ENCODE measurements at places on chromosomes 2 and 18.

DNA sequence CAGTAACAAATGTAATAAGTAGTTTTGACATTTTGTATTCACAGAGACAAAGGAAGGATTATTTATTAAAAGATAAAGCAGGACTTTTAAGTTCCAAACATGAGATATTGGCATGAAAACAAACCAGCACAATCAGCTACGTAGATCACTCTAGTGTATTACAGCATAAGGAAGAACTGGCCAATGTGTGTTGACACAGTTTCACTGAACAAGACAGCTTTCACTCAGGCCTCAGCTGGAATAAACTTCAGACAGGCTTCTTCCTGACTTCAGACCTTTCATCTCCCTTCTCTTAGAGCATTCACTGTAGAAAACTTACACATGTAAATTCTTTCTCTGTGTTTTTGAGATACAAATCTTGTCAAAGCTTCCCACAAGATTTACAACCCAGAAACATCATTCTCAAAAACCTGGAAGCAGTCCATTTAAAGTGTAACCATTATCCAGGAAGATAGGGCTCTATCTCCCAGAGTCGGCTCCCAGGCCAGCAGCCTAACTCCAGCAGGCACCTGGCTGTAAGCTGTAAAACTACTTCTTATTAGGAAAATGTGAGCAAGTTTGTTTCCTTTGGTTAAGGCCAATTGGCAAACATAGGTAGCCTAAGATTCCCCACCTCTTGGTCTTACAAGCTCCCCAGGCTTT, 768.3 kb upstream of the CDH7 start:
- DNase-seq, result no peak

- DNase-seq, result peak; percentile 6
These were observed 68.9 kb upstream of the FZD7 start for GRCh38 chr2:201964631-201965206.

DNA sequence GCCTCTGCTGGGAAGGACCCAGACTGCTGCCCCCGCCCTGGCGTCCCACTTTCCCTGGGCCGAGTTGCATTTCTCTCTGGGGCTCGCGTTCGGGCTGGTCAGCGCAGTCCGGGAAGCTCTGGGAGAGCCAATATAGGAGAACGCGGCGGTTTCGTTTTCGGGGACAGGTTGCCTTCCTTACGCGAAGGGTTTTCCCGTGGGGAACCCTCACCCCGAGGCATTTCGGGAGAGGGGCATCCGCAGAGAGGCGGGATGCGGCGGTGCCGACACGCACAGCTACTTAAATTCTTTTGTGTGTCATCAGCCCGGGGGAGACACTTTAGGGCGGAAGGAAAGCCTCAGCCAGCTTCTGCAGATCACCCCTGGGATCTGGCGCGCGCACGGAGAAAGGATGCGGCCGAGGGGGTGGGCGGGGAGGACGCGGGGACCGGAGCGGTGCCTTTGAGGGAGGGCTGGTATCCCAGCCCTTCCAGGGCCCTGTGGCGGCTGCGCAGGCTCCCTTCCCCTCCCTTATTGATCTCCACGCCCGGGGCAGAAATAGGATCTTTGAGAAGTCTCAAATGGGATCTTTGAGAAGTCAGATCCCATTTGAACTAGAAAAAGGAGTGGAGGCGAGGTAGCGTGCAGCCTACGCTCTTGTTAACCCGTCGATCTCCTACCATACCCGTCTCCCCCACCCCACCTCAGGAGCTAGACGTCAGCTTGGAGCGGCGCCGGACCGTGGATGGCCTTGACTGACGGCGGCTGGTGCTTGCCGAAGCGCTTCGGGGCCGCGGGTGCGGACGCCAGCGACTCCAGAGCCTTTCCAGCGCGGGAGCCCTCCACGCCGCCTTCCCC, 1.2 kb downstream of the GATA6 start:
- no peak for DNase-seq

- no peak for DNase-seq
These were observed 205.2 kb upstream of the CXCR4 start for GRCh38 chr2:136323195-136323594.

GRCh38 chr2:17959833-17960232, 81.4 kb downstream of the KCNS3 start:
- DNase-seq, result no peak

DNA sequence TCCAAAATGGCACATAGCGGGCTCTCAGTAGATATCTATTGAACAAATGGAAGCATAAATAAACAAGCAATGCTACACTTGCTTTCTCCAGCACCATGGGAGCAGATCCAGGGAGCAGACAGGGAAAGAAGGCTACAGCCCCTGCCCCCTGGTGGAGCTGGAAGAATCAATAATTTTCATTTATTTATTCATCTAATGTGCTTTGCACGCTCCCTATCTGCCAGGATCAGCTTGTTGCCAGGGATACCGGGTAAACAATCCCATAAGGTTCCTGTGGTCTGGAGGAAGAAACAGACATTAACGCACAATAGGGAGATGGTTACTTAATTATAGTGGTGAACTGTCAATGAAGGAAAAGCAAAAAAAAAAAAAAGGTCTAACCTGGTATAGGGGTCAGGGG, 40.1 kb upstream of the CLASP1 start:
- DNase-seq, result no peak

DNA sequence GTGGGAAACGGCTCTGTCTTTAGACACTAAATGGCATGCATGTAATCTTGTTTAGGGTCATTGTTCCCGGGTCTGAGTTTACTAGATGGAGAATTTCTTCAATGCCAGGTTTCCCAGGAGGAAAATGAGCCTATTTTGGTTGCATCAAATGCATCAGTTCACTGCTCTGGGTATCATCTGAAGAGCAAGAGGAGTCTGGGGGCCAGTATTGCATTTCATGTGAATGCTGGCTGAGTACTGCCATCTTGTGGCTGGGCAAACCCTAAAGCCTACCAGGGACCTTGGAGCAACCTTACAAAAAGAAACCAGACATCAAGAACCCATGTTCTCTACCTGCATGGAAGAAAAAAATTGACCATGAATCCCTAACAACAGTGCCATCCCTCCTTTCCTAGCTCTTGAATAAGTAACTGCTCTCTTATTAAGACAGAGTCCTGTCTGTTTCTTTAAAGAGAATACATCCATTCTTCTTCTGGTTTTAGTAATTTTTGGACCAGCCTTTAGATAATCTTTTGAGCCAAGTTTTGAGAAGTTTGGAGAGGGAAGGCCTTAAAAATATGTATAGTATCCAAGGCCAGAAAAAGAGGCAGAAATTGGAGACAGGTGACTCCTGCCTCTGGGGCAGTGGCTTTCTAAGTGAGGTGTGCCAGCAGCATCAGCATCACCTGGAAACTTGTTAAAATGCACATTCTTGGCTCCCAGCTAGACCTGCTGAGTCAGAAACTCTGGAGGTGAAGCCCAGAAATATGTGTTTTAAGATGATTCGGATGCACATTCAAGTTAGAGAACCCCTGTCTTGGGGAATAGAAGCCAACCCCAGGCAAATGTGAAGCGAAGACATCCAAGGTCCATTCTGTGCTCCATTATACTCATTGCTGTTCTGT, 261.0 kb upstream of the CXCR4 start:
- peak; percentile 60 for DNase-seq

- no peak for DNase-seq
These were observed 1.4 kb downstream of the CCDC85A start for GRCh38 chr2:56185101-56185581.

DNA sequence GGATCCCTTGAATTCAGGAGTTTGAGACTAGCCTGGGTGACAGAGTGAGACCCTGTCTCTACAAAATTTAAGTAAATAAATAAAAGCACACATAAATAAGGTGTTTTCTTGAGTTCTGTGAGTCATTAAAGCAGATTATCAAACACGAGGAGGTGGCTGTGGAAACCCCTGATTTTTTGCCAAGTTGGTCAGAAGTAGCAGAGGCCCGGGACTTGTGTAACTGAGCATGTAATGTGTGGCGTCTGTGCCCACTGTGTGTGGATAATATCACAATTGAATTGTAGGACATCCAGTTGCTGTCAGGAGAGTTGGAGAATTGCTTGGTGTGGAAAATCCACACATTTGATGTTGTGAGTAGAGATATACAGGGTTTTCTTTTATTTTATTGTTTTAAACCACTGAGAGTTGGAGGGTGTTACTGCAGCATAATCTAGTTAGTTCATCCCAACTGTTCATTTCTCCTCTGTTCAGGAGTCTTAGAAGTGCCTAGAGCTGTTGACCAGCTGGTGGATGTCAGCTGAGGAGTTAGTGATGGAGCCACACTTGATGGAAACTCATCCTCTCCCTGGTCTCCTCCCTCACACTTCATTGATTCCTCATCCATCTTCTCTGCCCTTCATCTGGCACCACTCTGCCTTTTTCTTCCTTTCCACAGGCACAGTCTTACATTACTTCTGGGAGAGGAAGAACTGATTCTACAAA, 45.9 kb upstream of the RHOB start:
- DNase-seq, result no peak

GRCh38 chr18:51522821-51523220, 325.3 kb upstream of the MEX3C start:
- DNase-seq, result no peak

GRCh38 chr2:215839816-215840215, 173.5 kb downstream of the MREG start:
- no peak for DNase-seq

- no peak for DNase-seq
These were observed 1657.7 kb upstream of the CELF4 start for GRCh38 chr18:39223283-39223682.

GRCh38 chr2:1607971-1608688, 136.2 kb downstream of the PXDN start:
- DNase-seq, result no peak

GRCh38 chr2:62307469-62308389, 111.8 kb downstream of the B3GNT2 start:
- no peak for DNase-seq

DNA sequence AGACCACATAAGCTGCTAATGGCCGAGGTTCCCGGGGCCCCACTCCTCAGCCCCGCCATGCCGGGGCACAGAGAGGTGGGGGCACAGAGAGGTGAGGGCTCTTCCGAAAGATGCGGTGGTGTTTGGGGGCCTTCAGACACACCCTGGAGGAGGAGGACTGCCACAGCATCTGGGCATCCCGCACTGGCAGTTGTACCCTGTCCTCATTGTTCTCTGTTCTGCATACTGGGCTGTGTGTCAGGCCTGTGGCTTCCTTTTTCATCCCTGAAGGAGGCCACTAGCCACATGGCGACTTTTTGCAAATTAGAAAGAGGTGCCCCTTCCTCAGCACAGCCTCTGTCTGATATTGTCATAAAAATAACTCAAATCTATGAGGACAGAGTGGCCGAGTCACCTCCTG, 150.1 kb downstream of the CTIF start:
- DNase-seq, result no peak

- DNase-seq, result no peak
These were observed 32.8 kb upstream of the ZNF396 start for GRCh38 chr18:35409911-35410310.

DNA sequence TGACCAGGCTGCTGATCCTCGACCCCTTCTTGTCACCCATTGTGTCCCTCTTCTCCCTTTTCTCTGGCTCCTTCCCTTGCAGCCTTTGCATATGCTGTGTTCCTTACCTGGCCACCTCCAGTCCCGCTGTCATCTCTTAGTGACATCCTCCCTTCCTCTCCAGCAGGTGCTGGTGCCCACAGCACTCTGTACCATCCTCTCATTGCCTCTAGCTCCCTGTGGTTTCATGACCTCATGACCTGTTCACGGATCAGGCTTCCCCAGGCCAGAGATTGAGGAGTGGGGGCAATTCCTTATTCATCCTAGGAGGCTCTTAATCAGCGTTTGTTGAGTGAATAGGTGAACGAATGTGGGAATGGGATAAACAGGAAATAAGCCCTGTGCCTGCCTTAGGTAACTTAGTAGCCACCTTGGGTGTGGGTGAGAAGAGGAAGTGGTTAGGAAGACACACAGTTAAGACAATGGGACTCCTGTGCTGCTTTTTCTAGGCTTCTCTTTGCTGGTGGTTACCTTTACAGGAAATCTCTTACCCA, 35.5 kb downstream of the ITGA6 start:
- DNase-seq, result peak; percentile 10

DNA sequence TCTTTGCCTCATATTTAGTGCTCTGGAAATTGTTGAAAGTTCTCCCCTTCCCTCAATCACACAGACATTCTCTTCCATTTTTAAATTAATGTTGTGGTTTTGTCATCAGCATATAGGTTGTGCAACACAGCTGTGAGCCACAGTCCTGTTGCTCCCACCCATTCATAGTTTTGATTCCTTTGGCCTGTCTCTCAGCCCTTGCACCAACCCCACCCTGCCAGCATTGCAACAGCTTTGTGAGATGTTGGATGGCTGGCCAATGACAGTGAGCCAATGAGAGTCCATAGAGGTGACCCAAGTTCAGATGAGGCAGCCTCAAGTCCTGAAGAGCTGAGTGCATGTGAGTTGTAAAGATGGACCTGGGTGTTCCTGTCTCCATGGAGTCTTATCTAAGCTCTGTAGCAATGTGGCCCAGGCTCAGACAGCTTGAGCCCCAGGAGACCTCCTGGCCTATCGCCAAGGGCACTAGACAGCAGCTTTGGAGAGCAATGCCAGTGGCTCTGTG, 775.5 kb downstream of the RNF144A start:
- no peak for DNase-seq

All from stimulated activated CD4-positive, alpha-beta T cell treated with anti-CD3 and anti-CD28 coated beads, TNF-alpha, amount 100 ng/mL, for 4 hours (primary cell).